ENCODE measurements at places on chromosomes 4 and X. TPM values are rescaled to one million over a fixed set of nuclear protein-coding genes. Genes with fewer than 3 reads are reported as not detected.

Gene HSD17B11
- 21.6 TPM for total RNA-seq

Gene CXorf38
- total RNA-seq = 2.9 TPM

Gene PF4V1
- total RNA-seq = 10.6 TPM

Gene RHOXF1
- total RNA-seq = not detected

Gene XKRX
- total RNA-seq = 0.60 TPM

Gene HSFX3
- not detected for total RNA-seq

Gene XG
- total RNA-seq = 10.7 TPM

Gene FHIP1A
- under 0.01 TPM for total RNA-seq

Measured in smooth muscle cell of the coronary artery (primary cell).